ENCODE measurements at places on chromosomes 5 and 9. TPM values are rescaled to one million over a fixed set of nuclear protein-coding genes. Genes with fewer than 3 reads are reported as not detected.
A peak's percentile ranks its signal among the peaks of the same experiment; 100 is the strongest.

GRCh38 chr5:53167836-53168235 is 58.3 kb upstream of the MOCS2 start:
- peak; percentile 25 for DNase-seq

DNA sequence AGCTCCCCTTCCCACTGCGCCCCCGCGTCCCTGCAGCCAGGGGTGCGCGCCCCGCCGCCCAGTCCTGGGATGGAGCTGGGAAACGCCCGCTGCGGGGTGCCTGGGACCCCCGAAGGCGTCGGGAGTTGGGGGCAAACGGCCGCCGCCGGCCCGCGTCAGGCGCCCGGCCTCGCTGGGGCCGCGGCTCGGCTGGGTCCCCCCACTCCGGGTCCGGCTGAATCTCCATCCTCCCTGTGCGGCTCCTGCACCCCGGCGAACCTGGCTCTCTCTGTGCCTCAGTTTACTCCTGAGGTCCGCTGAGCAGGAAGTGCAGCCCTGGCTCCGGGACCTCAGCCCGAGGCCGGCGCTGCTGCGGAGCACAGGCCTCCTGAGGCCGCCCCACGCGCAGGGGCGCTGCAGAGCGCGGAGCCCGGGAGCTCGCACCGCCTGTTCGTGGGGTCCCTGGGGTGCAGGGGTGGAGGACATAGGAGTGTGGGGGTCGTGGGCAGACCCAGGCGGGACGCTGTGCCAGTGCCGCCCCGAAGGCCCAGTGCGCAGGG is 13.9 kb upstream of the TMEM250 start:
- DNase-seq, result no peak

GRCh38 chr5:74272831-74273451 is 367.6 kb downstream of the ENC1 start:
- DNase-seq, result no peak

DNA sequence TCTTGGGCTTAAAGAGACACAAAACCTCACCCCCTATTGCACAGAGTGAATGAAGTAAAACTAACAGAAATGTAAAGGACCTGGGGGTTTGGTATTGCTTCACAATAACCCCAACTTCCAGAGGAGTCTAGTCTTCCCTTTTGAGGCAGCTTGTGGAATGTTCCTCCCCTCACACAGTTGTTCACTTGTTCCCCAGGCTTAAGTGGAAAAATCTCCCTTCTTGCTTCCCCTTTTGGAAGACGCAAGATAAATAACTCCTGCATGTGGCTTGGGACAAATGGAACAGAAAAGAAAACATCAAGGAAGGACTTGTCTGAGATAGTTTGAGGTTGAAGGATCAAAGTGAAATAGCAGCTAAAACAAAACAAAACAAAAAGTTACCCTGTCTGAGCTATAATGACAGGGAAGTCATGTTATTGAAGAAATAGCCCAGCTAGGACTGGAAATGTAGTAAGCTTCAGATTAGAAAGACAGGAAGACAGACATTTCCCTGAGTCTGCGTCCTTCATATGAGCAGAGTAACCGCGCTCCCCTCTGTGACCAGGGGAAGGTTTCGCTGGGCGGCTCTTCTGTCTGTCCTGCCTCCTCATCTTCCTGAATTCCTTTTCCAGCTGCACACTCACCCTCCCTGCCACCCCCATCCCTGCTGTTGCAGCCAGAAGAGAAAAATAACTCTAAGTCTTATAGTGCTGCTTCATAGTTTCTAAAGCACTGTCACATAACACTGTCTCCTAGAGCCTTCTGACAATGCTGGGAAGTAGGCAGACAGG is 8.8 kb downstream of the SPARC start:
- no peak for DNase-seq

DNA sequence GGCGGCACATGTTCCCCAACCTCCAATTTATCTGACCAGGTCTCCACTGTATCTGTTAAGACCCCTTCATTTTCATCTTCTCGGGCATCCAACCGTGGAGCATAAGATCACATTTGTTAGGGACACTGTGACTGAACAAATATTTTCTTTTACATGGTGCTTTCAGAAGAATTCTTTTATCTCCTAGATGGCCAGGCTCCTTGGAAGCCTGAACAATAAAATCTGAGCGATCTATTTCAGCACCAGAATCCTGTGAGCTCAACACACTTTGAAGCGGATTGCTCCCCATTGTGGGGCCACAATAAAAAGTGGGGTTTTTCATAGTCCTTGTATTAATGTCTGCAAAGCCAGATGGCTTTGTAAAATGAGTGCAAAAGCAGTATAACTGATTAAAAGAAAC is 273.7 kb downstream of the CD180 start:
- DNase-seq, result no peak

DNA sequence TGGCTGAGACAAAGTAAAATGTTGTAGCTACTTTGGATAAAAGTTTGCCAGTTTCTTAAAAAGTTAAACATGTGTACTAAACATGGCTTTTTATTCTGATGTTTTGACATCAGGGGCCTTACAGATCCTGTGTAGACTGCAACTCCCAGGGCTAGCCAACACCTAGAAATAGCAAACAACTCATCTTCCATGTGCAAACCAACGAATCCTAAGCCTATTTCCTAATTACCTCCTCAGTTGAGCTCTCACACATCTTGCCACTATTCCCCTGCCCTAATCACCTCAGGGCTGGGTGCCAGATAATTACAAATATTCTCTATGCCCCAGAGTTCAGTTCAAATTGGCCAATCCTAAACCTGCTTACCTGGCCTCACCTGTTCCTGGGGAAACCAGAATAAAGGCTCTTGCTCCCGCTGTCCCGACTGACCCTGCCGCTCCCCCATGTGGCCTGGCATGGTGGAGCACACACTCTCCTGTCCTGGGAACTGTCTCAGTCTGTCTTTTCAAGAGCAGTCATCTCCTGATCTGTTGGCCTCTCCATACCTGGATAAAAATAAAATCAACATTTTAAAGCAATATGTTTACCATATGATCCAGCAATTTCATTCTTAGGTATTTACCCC is 37.1 kb upstream of the FAM169A start:
- peak; percentile 62 for DNase-seq

Gene CA9
- total RNA-seq, result 1.8 TPM

Gene GDA
- total RNA-seq, result 22.2 TPM

GRCh38 chr9:34566972-34567371 is 22.6 kb downstream of the CNTFR start:
- no peak for DNase-seq

DNA sequence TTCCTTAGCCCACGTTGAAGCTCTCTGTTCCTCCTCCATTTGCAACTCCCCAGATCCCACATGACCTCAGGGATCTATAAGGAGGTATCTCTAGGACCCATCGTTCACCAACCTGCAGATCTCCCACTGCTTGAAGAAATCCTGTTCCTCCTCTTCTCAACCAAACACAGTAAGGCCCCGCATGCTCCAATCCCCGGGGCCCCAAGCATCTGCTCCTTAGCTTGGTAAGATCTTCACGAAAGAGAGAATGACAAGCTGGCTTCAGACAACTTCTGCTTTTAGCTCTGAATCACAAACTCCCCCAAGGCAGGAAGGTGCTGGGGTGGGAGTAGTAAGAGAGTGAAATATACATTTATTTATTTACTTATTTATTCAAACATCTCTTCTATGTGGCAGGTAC is 33.0 kb upstream of the ARHGAP26 start:
- no peak for DNase-seq

DNA sequence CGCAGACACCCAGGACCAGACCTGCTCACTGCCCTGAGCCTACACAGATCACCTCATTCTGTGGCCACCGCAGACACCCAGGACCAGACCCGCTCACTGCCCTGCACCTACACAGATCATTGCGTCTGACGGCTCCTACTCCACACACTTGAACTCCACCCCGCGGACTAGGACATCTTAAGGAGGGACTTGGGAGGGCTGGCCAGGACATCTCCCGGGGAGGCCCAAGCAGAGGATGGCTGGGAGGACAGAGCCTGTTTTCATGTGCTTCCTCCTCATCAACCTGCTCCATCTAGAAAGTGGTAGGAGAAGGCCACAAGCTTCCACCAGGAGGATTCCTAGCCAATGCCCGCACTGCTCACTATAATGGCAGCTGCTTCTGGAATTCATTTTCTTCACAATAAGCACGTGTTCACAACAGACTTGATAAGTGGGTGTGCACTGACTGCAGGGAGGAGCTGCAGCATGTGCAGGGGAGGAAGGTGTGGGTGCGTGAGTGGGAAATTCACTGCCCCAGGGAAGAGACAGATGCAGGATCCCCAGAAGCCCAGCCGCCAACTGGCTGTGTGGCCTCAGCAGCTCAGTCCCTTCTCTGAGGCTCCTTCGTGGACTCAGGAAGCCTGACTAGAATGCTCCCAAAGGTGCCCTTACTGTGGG is 64.8 kb downstream of the AK8 start:
- no peak for DNase-seq

DNA sequence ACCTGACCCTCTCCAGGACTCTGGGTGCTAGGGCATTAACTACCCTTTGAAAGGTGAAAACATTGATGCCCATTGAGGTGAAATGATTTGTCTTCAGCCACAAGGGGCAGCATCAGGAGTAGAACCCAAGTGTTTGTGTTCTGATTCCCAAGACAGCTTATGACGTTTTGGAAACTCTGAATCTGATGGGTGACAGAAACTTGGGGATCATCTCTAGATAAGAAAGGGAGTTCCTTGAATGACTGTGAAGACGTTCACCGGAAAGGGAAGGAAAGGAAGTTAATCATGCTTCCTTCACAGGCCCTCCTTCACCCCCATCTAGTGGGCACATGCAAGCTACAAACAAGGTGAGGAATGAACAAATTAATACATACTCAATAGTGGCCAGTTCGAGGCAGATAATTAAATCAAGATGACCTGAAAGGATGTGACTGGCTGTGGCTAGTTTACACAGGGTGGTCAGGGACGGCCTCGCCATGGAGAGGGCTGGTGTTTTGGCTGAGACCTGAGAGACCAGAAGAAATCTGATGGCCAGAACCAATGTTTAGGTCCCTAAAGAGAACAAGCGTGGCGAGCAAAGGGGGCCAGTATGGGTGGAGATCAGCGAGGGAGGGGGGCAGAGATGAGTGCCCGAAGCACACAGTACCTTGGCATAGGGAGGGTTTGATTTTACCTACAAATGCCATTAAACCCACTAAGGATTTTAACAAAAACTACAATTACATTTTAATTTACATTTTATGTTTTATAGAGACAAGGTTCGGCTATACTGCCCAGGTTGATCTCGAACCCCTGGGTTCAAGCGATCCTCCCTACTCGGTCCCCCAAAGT is 937 bp upstream of the SLC26A2 start:
- DNase-seq, result no peak

DNA sequence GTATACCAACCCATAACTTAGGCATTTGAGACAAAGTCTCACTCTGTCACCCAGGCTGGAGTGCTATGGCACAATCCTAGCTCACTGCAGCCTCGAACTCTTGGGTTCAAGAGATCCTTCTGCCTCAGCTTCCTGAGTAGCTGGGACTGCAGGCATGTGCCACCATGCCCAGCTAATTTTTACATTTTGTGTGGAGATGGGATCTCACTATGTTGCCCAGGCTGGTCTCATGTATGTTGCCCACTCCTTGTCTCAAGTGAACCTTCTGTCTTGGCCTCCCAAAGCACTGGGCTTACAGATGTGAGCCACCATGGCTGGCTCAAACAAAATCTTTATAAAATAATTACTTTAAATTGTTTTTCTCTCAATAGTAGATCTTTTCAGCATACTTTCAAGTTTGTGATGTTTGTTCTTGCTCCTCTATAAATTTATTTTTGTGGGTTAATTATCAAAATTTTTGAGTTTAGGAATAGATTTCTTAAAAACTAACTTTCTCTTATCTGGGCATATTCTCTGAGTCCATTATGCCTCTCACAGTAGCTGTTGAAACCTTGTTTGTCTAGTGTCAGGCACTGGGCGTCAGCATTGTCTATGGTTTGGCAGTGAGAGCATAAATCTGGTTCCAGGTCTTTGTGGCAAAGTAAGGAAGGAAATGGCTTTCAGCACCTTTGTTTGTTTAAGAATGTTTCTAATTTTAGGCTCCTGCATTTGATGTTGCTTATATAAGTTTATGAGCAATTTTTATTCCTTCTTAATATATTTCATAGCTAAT is 38.7 kb downstream of the NLN start:
- peak; percentile 26 for DNase-seq

DNA sequence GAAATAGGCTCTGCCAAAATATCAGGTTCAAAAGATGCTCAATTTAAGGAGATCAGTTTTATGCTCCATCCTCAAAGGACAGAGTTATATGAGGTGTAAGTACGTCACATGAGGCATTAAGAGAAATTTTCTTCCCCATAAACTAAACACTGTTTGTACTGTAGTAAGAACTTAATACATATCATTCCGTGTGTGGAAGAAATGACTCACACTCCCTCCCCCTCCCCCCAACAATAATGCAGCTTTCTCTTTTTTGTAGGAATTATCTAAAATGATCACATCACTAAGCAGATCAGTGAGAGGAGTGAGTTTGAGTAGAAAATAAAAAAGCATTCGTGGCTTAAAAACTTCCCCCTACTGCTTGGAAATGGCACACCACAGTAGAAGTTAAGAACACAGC is 2.2 kb downstream of the CDH12 start:
- DNase-seq, result no peak

DNA sequence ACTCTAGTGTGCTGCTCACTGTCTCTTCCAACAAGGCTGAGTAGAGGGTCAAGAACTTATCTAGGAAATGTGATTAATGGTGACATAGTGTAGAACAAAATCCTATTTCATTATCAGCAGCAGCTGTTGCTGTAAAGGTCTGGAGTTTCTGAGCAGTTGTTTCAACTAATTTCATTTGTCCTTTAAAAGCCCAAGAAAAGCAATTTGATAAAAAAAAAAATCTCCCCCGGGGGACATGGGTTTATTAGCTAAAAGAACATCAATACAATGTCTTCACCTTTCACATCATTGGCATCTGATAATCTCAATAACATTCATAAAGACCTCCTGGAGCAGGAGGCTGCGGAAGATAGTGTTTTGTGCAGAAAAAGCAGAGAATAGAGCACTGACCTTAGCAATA is 468.1 kb downstream of the KCTD16 start:
- DNase-seq, result no peak

Gene GLDC
- 1.1 TPM for total RNA-seq

DNA sequence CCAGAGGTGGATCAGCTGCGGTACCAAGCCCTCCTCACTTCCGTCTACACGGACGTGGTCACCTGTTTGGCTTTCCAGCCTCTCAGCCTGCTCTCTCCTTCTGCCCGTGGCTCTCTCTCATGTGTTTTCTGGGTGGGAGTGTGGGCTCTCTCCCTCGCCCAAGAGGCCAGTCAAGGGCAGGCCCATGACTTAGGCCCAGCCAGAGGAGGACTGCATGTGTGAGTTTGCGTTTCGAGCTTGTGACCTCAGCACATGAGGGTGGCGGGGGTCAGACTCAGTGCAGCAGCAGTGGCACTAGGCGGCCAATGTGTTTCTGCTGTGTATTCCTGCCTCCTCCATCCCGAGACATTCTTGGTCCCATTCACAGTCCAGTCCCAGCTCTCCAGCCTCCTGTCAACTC is 82.5 kb upstream of the SMIM23 start:
- DNase-seq, result no peak

Gene FSTL4
- 0.32 TPM for total RNA-seq

Gene SCGB3A2
- not detected for total RNA-seq

DNA sequence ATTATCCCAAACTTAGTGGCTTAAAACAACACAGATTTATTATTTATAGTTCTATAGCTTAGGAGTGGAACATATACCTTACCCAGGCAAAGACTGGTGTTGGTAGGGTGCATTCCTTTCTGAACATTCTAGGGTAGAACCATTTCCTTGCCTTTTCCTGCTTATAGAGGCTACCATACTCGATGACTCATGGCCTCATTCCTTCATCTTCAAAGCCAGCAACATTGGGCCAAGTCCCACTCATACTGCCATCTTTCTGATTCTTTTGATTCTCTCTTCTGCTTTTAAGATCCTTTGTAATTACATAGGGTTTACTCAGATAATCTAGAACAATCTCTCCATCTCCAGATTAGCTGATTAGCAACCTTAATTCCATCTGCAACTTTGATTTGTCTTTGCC is 452.7 kb upstream of the KLF4 start:
- no peak for DNase-seq
